ENCODE measurements at places on chromosomes 11 and 22. TPM values are rescaled to one million over a fixed set of nuclear protein-coding genes. Genes with fewer than 3 reads are reported as not detected.

Gene TSPAN32
- 1.7 TPM for polyA plus RNA-seq

Gene PANX3
- not detected for polyA plus RNA-seq

Gene PRODH
- 7.5 TPM for polyA plus RNA-seq

Gene NFAM1
- 1.2 TPM for polyA plus RNA-seq

Gene DAGLA
- polyA plus RNA-seq = 2.5 TPM

Gene ISX
- polyA plus RNA-seq = not detected

Gene PTPMT1
- polyA plus RNA-seq = 58.8 TPM

Gene CTTN
- polyA plus RNA-seq = 121 TPM

Gene CALCB
- polyA plus RNA-seq = 0.08 TPM

Gene XKR3
- polyA plus RNA-seq = not detected

Gene DEUP1
- not detected for polyA plus RNA-seq
